Stimulated activated CD8-positive, alpha-beta memory T cell treated with anti-CD3 and anti-CD28 coated beads, Interleukin-7, amount 100 ng/mL, for 4 hours (primary cell): ENCODE measurements at places on chromosomes 16 and 17.

DNA sequence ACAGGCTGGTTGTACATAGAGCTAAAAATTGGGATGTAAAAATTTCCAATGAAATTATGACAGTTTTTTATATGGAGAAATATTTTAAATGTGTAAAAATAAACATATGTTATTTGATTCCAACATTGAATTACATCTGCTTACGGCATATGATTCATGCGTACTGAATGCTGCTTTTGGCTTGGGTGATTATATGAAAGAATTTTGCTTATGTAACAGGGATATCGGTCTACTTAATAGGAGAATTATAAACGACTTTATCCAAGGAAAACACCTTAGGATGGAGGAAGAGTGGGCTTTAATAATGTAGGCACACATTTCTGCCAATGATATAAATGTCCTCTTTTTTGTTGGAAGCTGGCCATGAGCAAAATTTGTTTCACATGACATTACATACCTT lies 197.3 kb upstream of the GOT2 start:
- no peak for DNase-seq

DNA sequence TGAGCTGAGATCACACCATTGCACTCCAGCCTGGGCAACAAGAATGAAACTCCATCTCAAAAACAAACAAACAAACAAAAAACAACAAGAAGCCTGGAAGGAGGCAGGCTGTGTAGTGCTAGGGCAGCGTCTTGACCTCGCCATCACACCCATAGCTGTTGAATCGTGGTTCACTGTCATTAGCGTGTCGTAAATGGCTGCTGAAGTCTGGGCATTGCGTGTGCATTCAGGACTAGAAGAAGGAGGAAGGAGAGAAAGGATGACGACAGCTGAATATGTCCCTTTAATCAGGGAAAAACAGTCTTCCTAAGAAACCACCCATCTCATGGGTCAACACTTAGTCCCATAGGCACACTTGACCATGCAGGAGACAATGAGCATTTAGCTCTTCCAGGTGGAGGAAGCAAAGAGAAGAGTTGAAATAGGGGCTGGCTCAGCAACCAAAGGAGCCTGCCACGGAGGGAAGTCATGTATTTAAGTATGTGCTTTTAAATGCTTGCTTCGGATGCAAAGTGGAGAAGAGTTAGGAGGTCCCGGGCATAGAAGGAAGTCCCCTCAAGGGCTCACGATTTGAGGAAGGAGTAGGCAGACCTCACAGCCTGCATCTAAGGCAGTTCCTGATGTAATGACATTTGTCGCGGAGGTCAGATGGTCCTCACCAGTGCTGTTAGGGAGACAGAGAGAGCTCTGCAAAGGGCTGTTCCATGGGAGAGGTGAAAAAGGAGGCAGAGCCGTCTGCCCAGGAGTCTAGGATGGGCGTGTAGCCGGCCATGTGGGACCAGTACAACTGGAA lies 8.8 kb downstream of the PRSS22 start:
- DNase-seq: no peak

DNA sequence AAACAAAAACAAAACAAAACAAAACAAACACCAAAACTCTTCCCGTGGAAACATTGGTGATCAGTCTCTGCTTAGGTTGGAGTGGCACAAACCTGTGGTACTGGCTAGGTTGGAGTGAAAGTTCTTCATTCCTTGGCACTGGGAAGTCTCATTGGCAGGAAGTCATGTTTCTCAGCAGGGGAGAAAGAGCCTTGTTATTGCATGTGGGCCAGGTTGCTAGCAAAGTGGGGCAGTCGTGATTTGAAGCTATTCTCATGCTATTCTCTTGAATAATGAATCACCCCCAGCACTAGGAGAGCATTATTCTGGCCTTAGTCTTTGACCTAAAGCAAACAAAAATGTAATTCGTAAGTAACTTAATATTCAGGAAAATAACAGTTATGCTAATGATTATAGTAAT lies 24.3 kb upstream of the B4GALNT2 start:
- no peak for DNase-seq

GRCh38 chr16:65598621-65599020 lies 476.8 kb upstream of the CDH11 start:
- no peak for DNase-seq

- no peak for DNase-seq
Observed at GRCh38 chr16:89475144-89475543, 15.2 kb downstream of the ANKRD11 start.

- DNase-seq: no peak
Observed at GRCh38 chr17:80146121-80147034, 550 bp downstream of the EIF4A3 start.

GRCh38 chr17:57861790-57862693 lies 12.2 kb upstream of the MRPS23 start:
- no peak for DNase-seq

GRCh38 chr17:39599665-39600231 lies 8.0 kb downstream of the NEUROD2 start:
- DNase-seq: no peak

- no peak for DNase-seq
Observed at GRCh38 chr17:68906638-68907037, 48.6 kb downstream of the ABCA8 start.

- no peak for DNase-seq
Observed at GRCh38 chr17:2101448-2102257, 46.8 kb downstream of the HIC1 start.

- DNase-seq: no peak
Observed at GRCh38 chr17:68777243-68777855, 176.2 kb upstream of the FAM20A start.

GRCh38 chr17:74544991-74545842 lies 698 bp downstream of the CD300C start:
- no peak for DNase-seq

DNA sequence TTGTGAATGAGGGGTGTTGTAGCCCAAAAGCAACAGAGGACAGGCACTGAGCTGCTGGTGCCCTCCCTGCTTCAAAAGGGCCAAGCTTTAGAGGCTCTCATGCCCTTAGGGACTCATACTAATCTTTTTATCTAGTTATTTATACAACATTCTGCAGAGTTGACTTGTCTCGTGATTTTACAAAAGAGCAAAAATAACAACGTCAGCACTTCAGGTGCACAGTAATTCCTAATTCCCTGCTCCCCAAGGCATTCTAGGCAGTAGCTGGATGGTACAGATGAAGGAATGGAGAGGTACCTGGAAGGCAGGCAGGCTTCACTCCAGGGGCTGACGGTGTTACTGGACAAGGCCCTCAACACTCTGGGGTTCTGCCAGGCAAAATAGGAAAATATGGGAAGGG lies 406.7 kb upstream of the CCL2 start:
- DNase-seq: no peak

GRCh38 chr17:50426814-50427787 lies 1.1 kb downstream of the ACSF2 start:
- no peak for DNase-seq

- no peak for DNase-seq
Observed at GRCh38 chr17:6713130-6713917, at the start of gene SLC13A5. TSS of gene SLC13A5 (minus strand) at chr17:6713369. CDS start at chr17:6713333, 36 bp downstream.

DNA sequence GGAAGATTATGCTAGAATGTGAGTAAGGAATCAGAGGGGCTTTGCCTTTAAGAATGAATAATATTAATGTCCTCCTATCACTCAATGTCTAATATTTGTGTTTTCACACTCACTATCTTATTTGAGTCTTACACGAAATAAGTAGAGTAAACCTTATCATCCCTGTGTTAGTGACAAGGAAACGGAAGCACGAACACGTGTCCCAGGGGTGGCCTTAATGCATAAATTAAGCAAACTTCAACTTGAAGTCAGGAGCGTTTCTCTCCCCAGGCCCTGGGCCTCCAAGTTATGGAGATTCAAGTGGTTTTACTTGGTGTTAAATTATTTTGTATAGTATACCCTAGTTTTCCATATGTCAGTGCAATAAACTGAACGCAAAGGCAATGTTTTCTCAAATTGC lies 96.0 kb downstream of the WDR59 start:
- DNase-seq: no peak

- no peak for DNase-seq
Observed at GRCh38 chr16:10675861-10676260, 18.9 kb downstream of the TEKT5 start.

GRCh38 chr17:47117386-47117785 lies 71.7 kb downstream of the CDC27 start:
- no peak for DNase-seq

DNA sequence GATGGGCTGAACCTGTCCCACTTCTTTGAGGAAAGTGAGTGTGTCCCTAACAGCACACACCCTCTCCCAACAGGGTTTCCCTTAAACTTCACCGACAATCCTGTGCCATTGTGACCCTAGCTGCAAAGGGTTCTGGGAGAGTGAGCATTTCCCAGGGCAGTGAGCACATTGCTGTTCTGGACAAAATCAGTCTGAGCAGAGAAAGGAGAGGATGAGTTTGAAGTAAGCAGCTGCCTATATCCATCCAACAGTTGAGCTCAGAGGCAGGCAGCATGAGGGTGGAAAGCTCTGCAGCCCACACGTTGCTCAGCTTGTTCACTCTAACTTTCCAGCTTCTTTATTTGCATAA lies 296.5 kb upstream of the MAF start:
- DNase-seq: no peak

DNA sequence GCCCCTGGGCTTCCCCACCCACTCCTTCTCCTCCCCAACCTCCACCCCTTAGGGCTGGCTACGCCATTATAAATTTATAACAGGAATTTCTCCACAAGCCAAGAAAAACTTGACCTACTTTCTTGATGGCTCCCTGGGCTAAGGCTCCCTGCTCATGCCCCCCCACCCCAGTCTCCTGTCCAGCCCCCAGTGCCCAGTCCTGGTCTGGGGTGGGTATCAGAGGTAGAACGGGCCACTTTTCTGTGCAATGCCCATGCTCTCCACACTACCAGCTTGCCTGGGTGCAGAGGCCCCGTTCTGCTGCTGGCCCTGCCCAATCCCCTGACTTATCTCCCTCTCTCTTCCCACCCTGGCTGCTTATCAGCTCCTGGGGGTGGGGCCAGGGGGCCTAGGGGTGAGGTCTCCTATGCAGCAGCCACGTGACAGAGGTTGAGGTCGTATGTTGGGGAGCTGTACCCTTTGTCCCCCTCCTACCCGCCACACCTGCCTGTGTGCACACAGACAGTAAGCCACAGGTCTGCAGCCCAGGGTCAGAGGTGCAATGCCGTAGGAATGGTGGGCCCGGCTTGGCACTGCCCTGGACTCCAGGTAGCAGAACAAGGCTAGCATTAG lies 10.1 kb downstream of the THRA start:
- no peak for DNase-seq

GRCh38 chr17:42744283-42744805 lies 496 bp downstream of the EZH1 start:
- DNase-seq: peak; percentile 36

DNA sequence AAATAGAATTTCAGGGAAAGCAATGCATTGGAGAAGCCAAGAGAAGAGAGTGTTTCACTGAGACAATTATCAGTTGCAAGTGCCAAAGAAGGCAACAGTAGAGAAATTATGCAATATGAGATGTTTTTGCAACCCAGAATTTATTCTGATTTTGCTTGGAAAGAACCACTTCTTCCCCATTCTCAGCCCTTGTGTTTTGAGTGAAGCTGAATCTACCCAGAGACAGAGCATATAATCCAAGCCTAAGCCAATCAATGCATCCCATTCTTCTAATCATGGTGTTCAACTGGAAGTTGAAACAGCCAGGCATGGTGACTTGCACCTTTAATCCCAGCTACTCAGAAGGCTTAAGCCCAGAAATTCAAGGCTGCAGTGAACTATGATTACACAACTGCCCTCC lies 6.9 kb upstream of the SCNN1G start:
- DNase-seq: no peak

DNA sequence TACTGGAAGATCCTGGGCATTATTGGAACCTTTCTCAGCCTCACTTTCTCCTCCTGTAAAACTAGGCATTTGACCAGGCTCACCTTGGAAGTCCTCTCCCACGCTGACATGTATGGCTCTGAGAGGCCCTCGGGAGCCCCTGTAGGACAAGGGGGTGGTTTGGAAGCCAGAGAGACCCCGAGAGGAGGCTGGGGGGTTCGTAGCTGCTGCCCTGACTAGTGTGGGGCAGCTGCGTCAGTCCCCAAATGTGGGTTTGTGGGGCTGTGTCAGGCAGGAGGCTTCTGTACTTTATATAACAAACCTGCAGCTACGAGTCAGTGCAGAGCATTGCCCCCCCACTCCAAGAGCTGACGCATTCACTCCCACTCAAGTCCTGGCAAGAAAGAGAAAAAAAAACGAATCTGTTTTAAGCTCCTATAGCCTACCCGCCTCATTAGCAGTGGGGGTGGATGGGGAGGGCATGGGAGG lies 1.8 kb downstream of the CX3CL1 start:
- no peak for DNase-seq

GRCh38 chr17:38746849-38747462 lies 1.2 kb downstream of the PCGF2 start:
- DNase-seq: no peak

- no peak for DNase-seq
Observed at GRCh38 chr17:39701012-39701783, 1.3 kb downstream of the ERBB2 start.

DNA sequence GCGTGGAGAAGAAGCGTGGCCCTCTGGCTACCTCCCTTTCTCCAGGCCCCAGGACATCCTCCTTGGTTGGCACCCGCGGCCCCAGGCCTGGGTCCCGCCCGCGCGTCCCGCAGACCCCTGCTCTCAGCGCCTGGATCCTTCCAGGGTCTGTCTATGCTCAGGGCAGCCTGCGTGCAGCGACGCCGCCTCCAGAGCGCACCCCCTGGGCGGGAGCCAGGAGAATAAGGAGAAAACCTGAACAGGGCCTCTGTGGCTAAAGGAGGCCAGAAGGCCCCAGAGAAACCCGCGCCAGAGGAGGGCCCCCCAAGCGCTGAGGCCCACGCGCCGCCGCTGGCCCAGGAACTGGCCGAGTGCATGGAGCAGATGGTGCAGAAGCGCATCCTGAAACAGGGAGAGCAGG lies 40.4 kb upstream of the DNAJA2 start:
- DNase-seq: no peak

DNA sequence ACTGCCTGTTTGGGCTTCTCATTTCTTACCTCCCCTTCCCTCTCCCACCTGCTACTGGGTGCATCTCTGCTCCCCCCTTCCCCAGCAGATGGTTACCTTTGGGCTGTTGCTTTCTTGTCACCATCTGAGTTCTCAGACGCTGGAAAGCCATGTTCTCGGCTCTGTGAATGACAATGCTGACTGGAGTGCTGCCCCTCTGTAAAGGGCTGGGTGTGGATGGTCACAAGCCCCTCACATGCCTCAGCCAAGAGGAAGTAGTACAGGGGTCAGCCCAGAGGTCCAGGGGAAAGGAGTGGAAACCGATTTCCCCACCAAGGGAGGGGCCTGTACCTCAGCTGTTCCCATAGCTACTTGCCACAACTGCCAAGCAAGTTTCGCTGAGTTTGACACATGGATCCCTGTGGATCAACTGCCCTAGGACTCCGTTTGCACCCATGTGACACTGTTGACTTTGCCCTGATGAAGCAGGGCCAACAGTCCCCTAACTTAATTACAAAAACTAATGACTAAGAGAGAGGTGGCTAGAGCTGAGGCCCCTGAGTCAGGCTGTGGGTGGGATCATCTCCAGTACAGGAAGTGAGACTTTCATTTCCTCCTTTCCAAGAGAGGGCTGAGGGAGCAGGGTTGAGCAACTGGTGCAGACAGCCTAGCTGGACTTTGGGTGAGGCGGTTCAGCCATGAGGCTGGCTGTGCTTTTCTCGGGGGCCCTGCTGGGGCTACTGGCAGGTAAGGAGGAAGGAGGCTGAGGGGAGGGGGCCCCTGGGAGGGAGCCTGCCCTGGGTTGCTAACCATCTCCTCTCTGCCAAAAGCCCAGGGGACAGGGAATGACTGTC lies at the start of gene CD68:
Gene CD68, plus strand, starts transcription at position 638 of the 833 bp plus-strand sequence. Its CDS starts 40 bp downstream, at position 678.
- peak; percentile 70 for DNase-seq
